NCI-H1048 (cell line): ENCODE measurements at places on chromosomes 2 and 18.

GRCh38 chr2:201883606-201884369 is 77.5 kb downstream of the CDK15 start:
- no peak for DNase-seq

DNA sequence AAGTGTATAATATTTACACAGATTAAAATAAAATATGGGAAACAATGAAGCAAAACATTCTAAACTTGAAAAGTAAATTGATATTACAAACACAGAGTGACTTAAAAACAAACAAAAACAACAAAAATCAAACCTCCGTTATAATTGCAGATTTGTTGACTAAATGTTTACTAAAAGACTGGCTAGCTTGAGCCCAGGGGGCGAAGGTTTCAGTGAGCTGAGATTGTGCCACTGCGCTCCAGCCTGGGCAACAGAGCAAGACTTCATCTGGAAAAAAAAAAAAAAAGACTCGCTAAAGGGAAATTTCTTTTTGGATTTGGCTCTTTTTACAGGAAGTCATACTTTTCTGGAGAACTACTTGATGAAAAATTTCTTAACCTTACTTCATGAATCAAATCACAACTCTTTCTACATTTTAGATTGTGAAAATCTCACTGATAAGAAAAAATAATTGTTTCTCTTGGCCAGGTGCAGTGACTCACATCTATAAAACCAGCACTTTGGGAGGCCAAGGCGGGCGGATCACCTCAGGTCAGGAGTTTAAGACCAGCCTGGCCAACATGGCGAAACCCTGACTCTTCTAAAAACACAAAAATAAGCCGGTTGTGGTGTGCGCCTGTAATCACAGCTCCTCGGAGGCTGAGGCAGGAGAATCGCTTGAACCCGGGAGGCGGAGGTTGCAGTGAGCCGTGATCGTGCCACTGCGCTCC is 9.7 kb downstream of the TFPI start:
- DNase-seq = no peak

GRCh38 chr2:174492963-174493431 is 6.2 kb upstream of the GPR155 start:
- DNase-seq = no peak

DNA sequence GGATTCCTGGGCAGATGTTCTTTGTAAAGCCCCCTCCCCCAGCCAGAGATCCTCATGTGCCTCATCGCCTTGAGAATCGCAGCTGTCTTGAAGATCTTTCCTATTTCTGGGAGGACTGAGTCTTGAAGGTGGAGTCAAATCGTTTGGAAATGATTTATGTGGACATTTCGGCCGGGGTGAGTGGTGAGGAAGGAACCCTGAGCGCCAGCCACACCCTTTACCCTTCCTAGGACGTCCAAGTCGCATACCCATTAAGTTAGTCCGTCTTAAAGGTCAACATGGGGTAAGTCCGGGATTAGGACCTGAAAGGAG is 84.9 kb upstream of the ZCCHC2 start:
- DNase-seq = no peak

DNA sequence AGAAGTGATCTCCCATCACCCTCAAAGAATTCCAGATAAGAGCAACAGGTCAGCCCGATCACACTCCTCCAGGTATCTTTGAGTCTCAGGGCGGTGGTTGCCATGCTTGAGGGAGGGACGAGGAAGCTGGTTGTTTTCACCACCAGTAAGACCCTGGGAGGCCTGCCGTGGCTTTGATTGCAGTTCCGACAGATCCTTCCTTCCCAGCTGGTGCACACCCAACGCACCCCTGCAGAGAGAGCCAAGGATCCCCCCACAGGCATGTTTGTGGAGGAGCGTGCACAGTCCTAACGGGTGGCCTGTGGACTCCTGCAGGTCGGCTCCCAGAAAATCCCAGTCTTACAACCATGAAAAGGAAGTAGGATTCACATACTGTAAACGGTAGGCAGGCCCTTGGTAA is 13.8 kb upstream of the ZNF236 start:
- DNase-seq = no peak

DNA sequence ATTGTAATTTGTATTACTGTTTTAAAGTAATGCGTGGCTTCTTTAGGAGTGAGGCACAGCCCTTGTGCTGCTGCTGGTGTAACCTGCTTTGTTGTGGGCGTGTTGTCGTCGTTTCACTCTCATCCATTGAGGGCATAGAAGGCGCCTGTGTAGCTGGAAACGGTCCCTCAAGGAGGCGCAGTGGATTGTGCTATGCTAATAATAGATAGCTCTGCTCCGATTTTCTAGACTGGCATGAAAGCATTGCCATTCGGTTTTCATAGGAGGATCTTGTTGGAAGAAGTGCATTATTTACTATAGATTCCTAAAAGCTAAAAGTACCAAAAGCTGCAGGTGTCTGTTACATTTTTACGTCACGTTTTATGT is 17.9 kb downstream of the RAB12 start:
- no peak for DNase-seq

- DNase-seq = no peak
Measured at GRCh38 chr18:28846958-28847357, 670.0 kb upstream of the CDH2 start.
